ENCODE measurements at places on chromosomes 2 and 18.

- DNase-seq = no peak
Observed at GRCh38 chr2:164515734-164516133, 105.5 kb downstream of the GRB14 start.

- DNase-seq = no peak
Observed at GRCh38 chr2:120436885-120437603, 91.1 kb downstream of the INHBB start.

DNA sequence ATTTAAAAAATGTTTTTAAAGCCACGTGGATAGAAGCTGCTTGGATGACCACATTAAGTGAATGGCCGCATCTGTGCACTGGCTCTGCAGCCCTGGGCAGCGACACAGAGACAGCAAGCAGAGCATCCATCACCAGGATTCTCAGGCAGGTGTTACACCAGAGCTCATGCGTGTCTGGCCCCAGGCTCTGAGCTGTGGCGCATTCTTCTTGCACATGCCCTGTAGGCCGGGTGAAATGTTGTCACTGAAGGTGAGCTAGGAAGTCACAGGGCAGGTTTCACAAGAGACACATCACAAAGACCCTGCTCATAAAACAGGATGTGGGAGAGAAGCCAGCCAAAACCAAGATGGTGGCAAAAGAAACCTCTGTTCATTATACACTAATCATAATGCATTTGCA is 8.4 kb upstream of the PXDN start:
- DNase-seq = no peak

DNA sequence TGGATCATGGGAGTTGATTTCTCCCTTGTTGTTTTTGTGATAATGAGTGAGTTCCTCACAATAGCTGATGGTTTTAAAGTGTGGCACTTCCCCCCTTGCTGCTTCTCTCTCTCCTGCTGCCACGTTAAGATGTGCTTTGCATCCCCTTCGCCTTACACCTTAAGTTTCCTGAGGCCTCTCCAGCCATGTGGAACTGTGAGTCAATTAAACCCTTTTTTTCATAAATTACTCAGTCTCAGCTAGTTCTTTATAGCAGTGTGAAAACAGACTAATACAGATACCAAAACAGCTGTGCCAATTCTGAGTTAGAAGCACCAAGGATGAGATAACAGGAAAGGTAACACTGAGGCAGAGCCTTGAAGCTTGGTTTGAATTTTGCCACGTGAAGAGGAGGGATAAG is 44.7 kb downstream of the ITSN2 start:
- no peak for DNase-seq

GRCh38 chr2:203328760-203329540 is 756 bp downstream of the ABI2 start:
- DNase-seq = no peak

GRCh38 chr2:134275058-134275862 is 21.4 kb downstream of the MGAT5 start:
- DNase-seq = no peak

- DNase-seq = no peak
Observed at GRCh38 chr2:159227467-159227866, 59.0 kb downstream of the WDSUB1 start.

DNA sequence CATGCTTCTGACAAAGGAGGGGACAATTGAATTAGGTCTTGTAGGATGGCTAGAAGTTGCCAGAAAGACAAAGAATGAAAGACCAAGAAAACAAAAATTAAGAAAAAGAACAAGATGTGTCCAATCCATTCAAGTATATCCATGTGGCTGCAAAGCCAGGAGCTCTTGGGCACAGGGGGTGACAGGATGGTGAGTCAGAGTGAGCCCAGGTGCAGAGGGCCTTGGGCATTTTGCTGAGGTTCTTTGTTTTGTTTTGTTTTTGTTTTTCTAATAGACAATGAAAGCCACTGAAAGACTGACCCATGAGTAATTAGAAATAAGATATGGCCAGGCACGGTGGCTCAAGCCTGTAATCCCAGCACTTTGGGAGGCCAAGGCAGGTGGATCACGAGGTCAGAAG is 104.6 kb upstream of the KLHL29 start:
- DNase-seq = no peak

GRCh38 chr2:23436346-23437098 is 51.5 kb downstream of the KLHL29 start:
- DNase-seq = no peak

GRCh38 chr2:220279372-220279771 is 651.9 kb downstream of the SLC4A3 start:
- no peak for DNase-seq

- DNase-seq = no peak
Observed at GRCh38 chr2:44817256-44817655, 124.2 kb upstream of the SIX3 start.

- no peak for DNase-seq
Observed at GRCh38 chr2:26178746-26179436, 6.0 kb downstream of the GAREM2 start.

- no peak for DNase-seq
Observed at GRCh38 chr2:228600265-228600664, 418.8 kb upstream of the SPHKAP start.

DNA sequence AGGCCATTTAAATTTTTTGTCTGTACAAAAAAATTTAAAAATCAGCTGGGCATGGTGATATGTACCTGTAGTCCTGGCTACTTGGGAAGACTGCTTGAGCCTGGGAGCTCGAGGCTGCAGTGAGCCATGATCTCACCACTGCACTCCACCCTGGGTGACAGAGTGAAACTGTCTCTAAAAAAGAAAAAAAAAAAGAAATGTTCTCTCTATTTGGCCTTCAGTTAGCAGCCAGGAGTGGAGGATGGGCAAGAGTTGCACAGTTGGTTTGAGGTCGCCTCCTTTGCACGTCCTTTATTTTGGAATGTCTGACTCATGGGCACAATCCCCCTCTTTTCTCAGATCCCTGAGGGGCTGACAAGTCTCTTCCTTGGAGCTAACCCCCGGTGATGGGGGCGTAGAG is 26.3 kb downstream of the ITM2C start:
- DNase-seq = no peak

DNA sequence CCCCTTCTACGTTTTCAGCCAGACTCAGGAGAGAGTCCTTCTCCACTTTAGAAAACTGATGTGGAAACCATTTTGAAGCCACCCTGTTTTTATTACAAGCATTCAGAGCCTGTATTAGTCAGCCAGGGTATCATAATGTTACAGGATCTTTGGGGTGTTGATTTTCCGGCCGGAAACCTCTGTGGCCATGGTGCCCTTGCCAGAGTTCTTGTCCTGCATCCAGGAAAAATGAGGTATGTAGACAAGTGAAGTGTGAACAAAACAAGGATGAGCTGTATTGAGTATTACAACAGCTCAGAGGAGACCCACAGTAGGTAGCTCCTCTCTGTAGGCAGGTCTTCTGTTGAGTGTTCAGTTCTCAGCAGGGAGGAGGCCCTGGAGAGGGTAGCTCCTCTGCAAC is 241.0 kb upstream of the COPS8 start:
- no peak for DNase-seq

DNA sequence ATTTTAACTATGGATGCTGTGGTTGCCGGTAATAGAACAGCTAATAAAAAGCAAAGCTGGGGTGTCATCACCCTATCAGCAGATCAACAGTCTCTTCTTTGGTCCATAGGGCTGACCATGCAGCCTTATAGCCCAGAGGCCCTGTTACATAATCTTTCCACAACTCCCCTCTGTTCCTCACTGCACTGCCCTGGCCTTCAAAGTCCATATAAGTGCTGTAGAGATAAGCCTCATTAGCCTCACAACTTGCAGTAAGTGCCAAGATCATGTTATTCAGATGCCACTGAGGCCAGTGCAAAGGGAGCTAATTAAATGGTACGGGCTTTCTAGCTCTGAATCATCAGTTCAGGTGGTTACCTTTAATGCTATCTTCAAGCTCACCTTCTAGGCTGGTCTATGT is 89.7 kb upstream of the CXCR4 start:
- DNase-seq = no peak

DNA sequence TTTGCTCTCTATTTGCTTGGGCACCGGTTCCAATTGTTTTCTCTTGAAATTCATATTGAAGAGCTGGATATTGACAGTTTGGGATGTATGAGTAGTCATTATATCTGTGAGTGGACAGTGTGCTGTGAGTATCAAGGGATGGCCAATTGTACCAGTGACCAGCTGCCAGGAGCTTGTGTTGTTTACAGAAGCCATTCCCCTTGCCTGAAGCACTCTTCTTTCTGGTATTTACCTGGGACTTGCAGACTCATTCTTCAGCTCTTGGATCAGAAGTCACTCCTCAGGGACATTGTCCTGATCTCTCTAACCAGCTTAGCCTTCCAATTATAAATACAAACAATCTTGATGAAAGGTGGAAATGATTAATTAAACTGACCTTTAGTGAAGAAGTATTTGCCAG is 438.3 kb upstream of the LRATD1 start:
- no peak for DNase-seq

DNA sequence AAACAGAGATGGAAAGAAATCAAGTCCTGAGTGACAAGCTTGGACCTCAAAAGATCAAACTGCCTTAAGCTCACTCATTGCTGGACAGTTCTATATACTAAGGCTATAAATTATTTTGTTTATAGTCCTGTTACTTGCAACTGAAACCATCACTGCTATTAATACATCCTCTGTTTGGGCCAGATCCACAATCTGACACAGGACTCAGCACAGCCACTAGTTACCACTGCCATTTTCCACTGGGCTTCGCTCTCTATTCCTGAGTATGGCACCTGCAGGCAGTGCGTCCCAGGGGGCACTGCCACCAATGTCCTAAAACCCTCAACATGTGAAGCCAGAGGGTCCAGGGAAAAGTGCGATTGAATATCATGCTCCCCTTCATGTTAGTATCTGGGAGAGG is 52.3 kb downstream of the CYP26B1 start:
- no peak for DNase-seq

Measured in T-helper 2 cell (primary cell).